ENCODE measurements at places on chromosomes 2 and 18. TPM values are rescaled to one million over a fixed set of nuclear protein-coding genes. Genes with fewer than 3 reads are reported as not detected.
A peak's percentile ranks its signal among the peaks of the same experiment; 100 is the strongest.

The KLF7 gene
- total RNA-seq: 12.6 TPM

The UGT1A8 gene
- total RNA-seq: not detected

The PLEKHM3 gene
- 6.6 TPM for total RNA-seq

The MSTN gene
- not detected for total RNA-seq

The IL1RN gene
- 3.0 TPM for total RNA-seq

The CRIM1 gene
- total RNA-seq: 19.0 TPM

The ORC4 gene
- total RNA-seq: 36.2 TPM

The SNORC gene
- total RNA-seq: 1.2 TPM

The PCBP1 gene
- total RNA-seq: 447 TPM

The SAG gene
- total RNA-seq: not detected

GRCh38 chr18:58337686-58338085 lies 291.2 kb downstream of the ALPK2 start:
- no peaks in the 10 kb centered on the region for H3K4me1 ChIP-seq
- H3K36me3 ChIP-seq: no peaks in the 10 kb centered on the region
- no peak overlapping the region for H3K4me3 ChIP-seq

GRCh38 chr18:37537868-37538525 lies 27.6 kb downstream of the CELF4 start:
- H3K27ac ChIP-seq: no peak overlapping the region
- no peaks in the 10 kb centered on the region for H3K36me3 ChIP-seq
- peak; percentile 83 for DNase-seq
- H3K4me1 ChIP-seq: no peaks in the 10 kb centered on the region
- H3K4me3 ChIP-seq: no peak overlapping the region
- peaks cover 8% of the 10 kb centered on the region for H3K27me3 ChIP-seq

GRCh38 chr2:11805024-11805423 lies 58.6 kb downstream of the LPIN1 start:
- H3K4me1 ChIP-seq: peaks cover 14% of the 10 kb centered on the region
- no peak overlapping the region for H3K4me3 ChIP-seq
- no peak for DNase-seq
- peaks cover 75% of the 10 kb centered on the region for H3K36me3 ChIP-seq
- H3K27ac ChIP-seq: no peak overlapping the region
- no peaks in the 10 kb centered on the region for H3K27me3 ChIP-seq

- peak; percentile 94 for DNase-seq
- peaks cover 52% of the 10 kb centered on the region for H3K4me1 ChIP-seq
- peak overlapping the region; percentile 46 for H3K4me3 ChIP-seq
- no peaks in the 10 kb centered on the region for H3K27me3 ChIP-seq
Observed at GRCh38 chr2:9782197-9782719, 61.0 kb upstream of the TAF1B start.

- H3K36me3 ChIP-seq: no peaks in the 10 kb centered on the region
- no peak overlapping the region for H3K27ac ChIP-seq
- no peaks in the 10 kb centered on the region for H3K4me1 ChIP-seq
- no peak for DNase-seq
- peaks cover 2% of the 10 kb centered on the region for H3K27me3 ChIP-seq
Observed at GRCh38 chr2:187542123-187542522, 12.1 kb downstream of the TFPI start.

DNA sequence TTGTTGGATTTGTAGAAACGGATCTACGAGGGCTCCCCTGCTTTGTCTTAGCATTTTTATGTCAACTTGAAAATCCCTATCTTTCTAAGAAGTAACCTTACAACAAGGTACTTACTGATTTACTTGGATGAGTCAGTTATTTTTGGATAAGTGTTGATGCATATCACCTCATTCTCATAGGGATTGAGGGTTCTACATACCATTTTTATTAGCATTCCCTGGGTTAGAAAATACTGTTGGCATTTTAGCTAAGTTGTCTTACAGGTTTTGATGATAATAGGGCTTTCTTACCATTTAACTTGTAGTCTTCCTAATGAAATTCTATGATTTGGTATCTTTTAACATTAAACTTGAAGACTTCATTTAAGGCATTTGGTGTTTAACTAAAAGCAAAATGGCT lies 125.2 kb downstream of the UBE2E3 start:
- H3K27me3 ChIP-seq: no peaks in the 10 kb centered on the region
- H3K36me3 ChIP-seq: peaks cover 9% of the 10 kb centered on the region
- H3K27ac ChIP-seq: peak overlapping the region; percentile 97
- no peak for DNase-seq
- peak overlapping the region; percentile 77 for H3K4me3 ChIP-seq

DNA sequence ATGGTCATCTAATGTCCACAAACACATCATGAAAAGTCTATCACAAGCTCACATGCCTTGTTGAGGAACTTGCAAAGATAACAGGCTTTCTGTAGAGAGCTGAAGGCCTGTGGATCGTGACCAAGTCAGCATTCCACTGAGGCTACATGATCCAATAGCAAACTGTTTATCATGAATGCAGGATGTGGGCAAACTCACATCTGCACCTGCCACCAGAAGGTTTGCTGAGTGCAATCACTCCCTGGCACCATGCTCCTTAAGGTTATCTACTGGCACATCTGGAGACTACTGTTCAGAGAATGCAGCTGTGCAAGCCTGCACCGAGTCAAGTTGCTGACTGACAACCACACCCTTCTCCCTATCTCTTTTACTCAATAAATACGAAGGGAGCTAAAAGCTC lies 67.3 kb upstream of the ACAA2 start:
- peaks cover 27% of the 10 kb centered on the region for H3K27me3 ChIP-seq
- no peaks in the 10 kb centered on the region for H3K36me3 ChIP-seq
- no peak overlapping the region for H3K4me3 ChIP-seq

- no peak overlapping the region for H3K4me3 ChIP-seq
- DNase-seq: no peak
Observed at GRCh38 chr2:15212249-15212648, 348.9 kb downstream of the NBAS start.

GRCh38 chr18:49690312-49690711 lies 123.0 kb downstream of the ACAA2 start:
- H3K27ac ChIP-seq: no peak overlapping the region
- no peaks in the 10 kb centered on the region for H3K36me3 ChIP-seq
- H3K4me1 ChIP-seq: peaks cover 9% of the 10 kb centered on the region
- no peak for DNase-seq

- peaks cover 18% of the 10 kb centered on the region for H3K36me3 ChIP-seq
- no peaks in the 10 kb centered on the region for H3K27me3 ChIP-seq
- DNase-seq: no peak
- no peak overlapping the region for H3K27ac ChIP-seq
- no peak overlapping the region for H3K4me3 ChIP-seq
Observed at GRCh38 chr2:239053801-239054503, 206.1 kb downstream of the TWIST2 start.

DNA sequence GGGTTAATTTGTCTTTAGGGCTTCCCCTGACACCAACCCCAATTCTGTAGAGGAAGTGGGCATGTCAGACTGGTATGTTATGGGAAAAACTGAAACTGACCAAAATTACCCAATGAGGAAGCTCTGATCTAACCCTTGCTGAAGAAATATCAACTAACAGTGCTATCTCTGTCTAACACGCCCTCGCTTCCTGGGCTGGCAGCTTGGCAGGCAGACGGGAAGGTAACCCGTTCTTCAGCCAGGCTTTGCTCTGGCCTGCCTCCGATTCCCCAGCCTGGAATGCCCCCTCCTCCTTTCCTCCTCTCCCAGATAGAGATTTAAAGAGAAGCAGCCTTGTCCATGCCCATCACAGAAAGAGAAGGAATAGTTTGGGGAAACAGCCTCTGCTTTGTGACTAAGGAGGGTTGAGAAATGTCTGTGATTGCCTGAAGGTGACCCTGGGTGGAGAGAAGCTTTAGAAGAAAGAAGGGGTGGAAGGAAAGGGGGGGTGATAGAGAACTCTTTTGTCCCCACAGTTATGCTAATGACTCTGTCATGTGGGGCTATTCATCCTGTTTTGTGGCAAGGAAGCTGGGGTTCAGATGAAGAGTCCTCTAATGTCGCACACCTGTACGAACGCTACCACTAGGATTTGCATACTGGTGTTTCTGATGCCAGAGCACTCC lies 15.4 kb downstream of the HK2 start:
- H3K4me3 ChIP-seq: peak overlapping the region; percentile 84
- H3K4me1 ChIP-seq: peaks cover 69% of the 10 kb centered on the region
- H3K27me3 ChIP-seq: no peaks in the 10 kb centered on the region
- DNase-seq: peak; percentile 80
- H3K27ac ChIP-seq: peak overlapping the region; percentile 86
- H3K36me3 ChIP-seq: peaks cover 30% of the 10 kb centered on the region

GRCh38 chr2:40127890-40128557 lies 323.9 kb downstream of the SLC8A1 start:
- H3K4me1 ChIP-seq: peaks cover 11% of the 10 kb centered on the region
- no peak overlapping the region for H3K27ac ChIP-seq
- peaks cover 3% of the 10 kb centered on the region for H3K36me3 ChIP-seq
- no peak for DNase-seq
- H3K27me3 ChIP-seq: no peaks in the 10 kb centered on the region
- no peak overlapping the region for H3K4me3 ChIP-seq

- H3K27me3 ChIP-seq: no peaks in the 10 kb centered on the region
- DNase-seq: peak; percentile 66
- peak overlapping the region; percentile 3 for H3K27ac ChIP-seq
- peaks cover 17% of the 10 kb centered on the region for H3K4me1 ChIP-seq
Observed at GRCh38 chr2:165777522-165778186, 16.4 kb downstream of the GALNT3 start.

DNA sequence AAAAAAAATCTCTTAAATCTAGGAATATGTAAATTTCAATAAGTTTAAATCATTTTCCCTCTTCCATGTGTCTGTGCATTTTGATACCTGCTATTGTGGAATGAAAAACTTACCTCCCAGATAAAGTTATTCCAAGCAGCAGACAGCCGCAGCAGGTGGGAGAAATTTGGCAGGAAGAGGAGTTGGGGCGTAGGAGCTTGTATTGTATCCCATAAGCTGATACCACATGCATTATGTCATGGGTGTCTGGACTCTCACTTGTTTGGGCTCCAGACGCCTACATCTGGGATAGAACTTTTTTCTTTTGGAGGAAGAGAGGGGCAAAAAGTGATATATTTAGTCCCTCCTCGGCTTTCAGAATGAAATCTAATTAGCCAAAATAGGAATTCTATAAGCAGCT lies 59.3 kb upstream of the TCF4 start:
- no peak overlapping the region for H3K27ac ChIP-seq
- no peaks in the 10 kb centered on the region for H3K4me1 ChIP-seq
- H3K36me3 ChIP-seq: no peaks in the 10 kb centered on the region
- H3K4me3 ChIP-seq: no peak overlapping the region

GRCh38 chr2:148303161-148303560 lies 282.3 kb downstream of the MBD5 start:
- H3K4me1 ChIP-seq: no peaks in the 10 kb centered on the region
- no peaks in the 10 kb centered on the region for H3K27me3 ChIP-seq
- no peak for DNase-seq
- no peak overlapping the region for H3K27ac ChIP-seq

- no peak for DNase-seq
- no peaks in the 10 kb centered on the region for H3K36me3 ChIP-seq
- H3K4me3 ChIP-seq: no peak overlapping the region
- no peaks in the 10 kb centered on the region for H3K4me1 ChIP-seq
Observed at GRCh38 chr2:78353168-78353567, 672.3 kb upstream of the REG3G start.

- peaks cover 4% of the 10 kb centered on the region for H3K4me1 ChIP-seq
- no peak overlapping the region for H3K4me3 ChIP-seq
- no peak overlapping the region for H3K27ac ChIP-seq
- H3K27me3 ChIP-seq: no peaks in the 10 kb centered on the region
- no peak for DNase-seq
- no peaks in the 10 kb centered on the region for H3K36me3 ChIP-seq
Observed at GRCh38 chr2:168626096-168626495, 170.0 kb downstream of the CERS6 start.

DNA sequence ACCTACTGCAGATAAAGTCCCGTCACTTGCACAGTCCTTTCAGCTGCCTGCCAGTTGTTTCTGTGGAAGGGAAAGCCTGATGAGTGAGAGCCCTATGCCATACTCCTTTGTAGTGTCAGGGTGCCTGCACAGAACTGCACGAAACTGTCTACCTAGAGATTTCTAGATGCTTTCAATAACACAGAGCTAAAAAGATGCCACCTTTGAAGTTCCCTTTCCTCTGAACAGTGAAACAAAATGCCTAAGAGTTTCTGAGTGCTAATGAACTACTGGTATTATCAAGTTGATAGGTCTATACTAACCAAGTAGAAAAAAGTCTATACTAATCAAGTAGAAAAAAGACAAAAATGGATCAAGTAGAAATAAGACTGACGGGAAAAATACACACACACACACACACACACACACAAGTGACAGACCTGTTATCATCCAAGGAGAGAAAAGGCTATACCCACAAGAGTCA lies 79.0 kb downstream of the TLK1 start:
- H3K4me1 ChIP-seq: peaks cover 44% of the 10 kb centered on the region
- no peak overlapping the region for H3K4me3 ChIP-seq
- H3K36me3 ChIP-seq: peaks cover 41% of the 10 kb centered on the region
- no peak for DNase-seq
- H3K27me3 ChIP-seq: no peaks in the 10 kb centered on the region
- peak overlapping the region; percentile 4 for H3K27ac ChIP-seq

GRCh38 chr18:51655327-51655698 lies 457.8 kb upstream of the MEX3C start:
- no peak overlapping the region for H3K4me3 ChIP-seq
- H3K36me3 ChIP-seq: no peaks in the 10 kb centered on the region
- peaks cover 1% of the 10 kb centered on the region for H3K27me3 ChIP-seq
- DNase-seq: no peak

DNA sequence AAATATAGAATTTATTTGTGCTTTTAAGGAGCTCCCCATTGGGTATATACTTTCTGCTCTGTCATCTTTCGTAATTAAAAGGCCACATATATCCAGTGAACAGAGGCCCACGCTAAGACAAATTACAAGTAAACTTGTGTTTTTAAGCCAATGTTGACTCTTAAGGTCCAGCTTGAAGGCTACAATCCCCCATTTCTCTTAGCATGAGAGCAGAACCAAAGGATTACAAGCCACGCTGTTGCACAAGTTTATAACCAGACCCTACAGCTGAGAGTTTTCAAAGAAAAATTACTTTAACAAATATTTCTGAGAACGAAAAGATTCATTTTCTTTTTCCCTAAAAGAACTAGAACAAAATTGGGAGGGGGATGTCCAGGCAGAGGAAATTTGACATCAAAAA lies 471.0 kb downstream of the TXNL1 start:
- no peak overlapping the region for H3K27ac ChIP-seq
- no peaks in the 10 kb centered on the region for H3K4me1 ChIP-seq
- no peak for DNase-seq
- H3K4me3 ChIP-seq: no peak overlapping the region
- H3K27me3 ChIP-seq: no peaks in the 10 kb centered on the region

DNA sequence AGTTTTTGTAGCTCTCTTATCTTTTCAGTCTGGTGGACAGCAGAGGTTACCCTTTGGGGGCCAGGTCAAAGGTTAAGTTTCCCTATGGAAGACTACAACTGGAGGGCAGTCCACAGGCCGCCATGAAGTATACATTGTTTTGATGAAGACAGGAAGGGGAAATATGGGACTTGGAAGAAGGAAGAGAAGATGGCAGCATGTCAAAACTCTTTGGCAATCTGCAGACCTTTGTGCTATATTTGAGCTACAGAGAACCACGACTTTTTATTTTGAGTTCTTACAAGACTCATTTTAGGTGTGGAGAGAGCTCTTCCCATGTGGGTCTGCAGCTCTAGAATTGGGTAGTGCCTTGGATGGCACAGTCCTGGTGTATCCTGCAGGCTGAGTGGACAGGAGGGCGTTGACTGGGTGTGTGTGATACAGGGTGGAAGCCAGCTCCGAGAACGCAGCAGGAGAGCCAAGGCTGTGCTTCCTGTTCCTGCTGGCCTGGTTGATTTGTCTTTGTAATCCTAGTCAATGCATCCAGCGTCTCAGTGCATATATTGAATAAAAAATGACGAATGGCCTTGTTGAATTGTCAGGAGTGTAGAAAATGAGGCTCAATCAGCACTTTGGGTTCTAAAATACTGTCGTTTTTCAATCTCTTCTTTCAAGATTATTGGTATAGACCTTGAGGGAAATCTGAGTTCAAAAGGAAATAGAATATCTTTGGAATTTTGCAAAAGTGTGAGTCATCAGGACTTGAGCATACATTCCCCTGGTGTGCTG lies 11.5 kb downstream of the ITGA6 start:
- H3K27ac ChIP-seq: no peak overlapping the region
- H3K4me3 ChIP-seq: peak overlapping the region; percentile 6
- DNase-seq: no peak

Measured in activated CD4-positive, alpha-beta T cell treated with anti-CD3 and anti-CD28 coated beads, Interleukin-2, amount 10 ng/mL, durations not matched to agents 24 days and 14 days (primary cell).